ENCODE measurements at places on chromosomes 2 and 18.

- no peak for DNase-seq
Observed at GRCh38 chr2:220811115-220811514, 761.0 kb downstream of the EPHA4 start.

- no peak for DNase-seq
Observed at GRCh38 chr2:234528410-234529148, 31.7 kb upstream of the ARL4C start.

DNA sequence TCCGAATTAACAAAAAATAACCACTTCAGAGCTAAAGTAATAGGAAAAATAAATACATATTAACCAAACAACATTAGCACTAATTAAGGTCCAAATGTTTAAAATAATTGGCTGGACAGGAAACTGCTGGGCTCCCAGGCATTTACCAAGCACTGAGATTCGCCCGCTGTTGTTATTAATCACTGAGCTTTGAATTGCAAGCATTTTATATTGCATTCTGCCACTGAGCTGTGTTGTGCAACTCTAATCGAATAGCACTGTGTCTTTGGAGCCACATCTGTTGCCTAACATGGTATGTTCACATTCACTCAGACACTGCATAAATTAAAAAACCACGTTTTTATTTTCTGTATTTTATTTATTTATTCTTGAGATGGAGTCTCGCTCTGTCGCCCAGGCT, 88.9 kb downstream of the SOWAHC start:
- no peak for DNase-seq

DNA sequence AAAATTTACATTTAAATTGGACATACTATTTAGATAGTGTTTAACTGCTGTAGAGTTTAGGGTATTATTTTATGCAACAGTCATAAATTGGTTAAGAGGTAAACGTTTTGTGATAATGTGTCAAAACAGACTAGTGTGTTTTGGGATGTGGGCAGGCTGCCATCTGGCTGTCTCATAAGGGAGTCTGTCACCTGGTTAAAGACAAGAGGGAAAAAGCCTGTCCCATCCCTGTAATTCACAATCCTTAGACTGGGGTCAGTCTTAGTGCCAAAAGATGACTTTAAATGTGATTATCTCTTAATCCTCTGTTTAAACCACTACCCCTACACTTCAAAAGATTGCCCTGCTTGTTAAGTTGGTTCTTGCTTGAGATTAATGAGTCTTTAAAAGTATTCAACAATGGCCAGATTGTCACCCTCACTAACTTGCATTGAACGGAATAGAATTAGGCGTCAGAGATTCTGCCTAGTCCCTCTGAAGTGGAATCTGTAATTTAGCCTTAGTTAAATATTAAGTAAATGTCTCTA, 59.2 kb downstream of the SGPP2 start:
- no peak for DNase-seq

DNA sequence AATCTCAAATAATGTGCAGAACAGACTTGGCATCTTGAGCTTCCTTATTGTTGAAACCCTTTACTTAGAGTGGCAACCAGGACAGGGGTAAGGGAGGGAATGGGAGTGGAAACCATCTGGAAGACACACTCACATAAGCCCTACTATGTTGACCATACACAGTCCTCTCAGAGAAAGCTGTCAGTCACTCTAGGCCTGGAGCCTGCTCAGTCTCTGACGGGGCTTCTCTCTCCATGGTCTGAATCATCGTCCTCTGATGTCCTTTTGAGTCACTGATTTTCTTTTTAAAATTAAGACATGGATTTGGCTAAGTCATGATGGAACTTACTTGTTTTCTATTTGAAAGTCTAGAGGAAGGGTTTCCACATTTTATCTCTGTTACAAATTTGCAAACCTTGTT, 74.0 kb downstream of the MYO1B start:
- DNase-seq: no peak

GRCh38 chr2:44981714-44982108, 27.5 kb downstream of the SIX2 start:
- peak; percentile 44 for DNase-seq

DNA sequence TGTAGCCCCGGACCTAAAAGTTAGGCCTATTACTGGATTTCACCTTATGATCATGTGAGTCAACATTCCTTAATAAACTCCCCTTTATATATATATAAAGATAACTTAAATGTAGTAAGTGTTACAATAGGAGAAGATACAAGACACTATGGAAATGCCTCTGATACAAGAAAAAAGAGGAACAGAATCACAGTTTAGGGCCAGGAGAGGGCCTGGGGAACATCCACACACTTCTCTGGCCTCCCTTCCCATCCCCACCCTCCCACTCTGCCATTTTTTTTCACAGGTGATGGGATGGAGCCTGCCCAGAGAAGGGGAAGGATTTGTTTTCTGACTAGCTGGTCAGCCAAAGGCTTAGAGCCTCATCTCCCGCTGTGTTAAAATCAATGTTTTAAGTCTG, 6.4 kb downstream of the CDC42EP3 start:
- no peak for DNase-seq

GRCh38 chr2:72325592-72326422, 178.1 kb upstream of the CYP26B1 start:
- DNase-seq: no peak

DNA sequence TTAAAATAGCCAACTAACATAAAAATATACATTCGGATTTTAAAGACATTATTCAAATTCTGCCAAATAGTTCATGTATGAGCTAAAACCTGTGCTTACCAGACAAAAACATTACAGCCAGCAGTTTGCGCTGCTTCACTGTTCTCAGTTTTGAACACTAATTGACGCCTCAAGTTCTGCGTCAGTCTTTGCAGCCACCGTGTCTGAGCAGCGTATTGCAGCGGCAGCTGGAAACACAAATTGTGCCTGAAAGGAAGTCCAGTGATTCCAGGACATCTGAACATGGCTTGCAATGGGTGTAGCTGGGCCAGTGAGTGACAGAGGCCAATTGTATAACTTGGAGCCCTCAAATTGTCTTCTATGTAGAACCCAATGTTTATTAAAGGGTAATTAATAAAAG, 267.6 kb downstream of the TFCP2L1 start:
- DNase-seq: no peak

GRCh38 chr18:7256618-7257425, 25.9 kb downstream of the LRRC30 start:
- no peak for DNase-seq

- DNase-seq: no peak
Observed at GRCh38 chr2:196274387-196274809, 103.0 kb upstream of the STK17B start.

DNA sequence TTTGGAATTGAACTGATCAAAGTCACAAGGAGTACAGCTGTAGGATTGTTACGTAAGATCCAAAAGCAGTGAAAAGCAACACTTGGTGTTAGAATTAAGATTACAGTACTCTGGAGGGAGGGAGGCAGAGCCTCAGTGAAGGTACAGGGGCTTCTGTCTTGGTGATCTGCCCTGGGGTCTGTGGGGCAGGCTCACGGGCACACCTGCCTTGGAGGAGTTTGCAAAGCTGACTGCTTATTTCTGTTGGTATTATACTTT, 114.9 kb downstream of the NCK2 start:
- DNase-seq: no peak

DNA sequence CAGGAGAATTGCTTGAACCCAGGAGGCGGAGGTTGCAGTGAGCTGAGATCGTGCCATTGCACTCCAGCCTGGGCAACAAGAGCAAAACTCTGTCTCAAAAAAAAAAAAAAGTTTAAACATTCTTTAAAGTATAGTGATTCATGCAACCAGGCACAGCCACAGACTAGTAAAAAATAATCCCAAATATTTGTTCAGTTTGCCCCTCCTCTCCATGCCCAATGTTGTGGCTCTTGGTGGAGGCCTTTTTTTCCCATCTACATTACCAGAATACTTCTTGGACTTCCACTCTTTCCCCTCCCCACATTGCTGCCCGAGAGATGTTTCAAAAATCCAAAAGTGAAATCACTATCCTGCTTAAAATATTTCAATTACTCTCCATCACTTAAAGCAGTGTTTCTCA, 5.1 kb upstream of the MALT1 start:
- DNase-seq: no peak

DNA sequence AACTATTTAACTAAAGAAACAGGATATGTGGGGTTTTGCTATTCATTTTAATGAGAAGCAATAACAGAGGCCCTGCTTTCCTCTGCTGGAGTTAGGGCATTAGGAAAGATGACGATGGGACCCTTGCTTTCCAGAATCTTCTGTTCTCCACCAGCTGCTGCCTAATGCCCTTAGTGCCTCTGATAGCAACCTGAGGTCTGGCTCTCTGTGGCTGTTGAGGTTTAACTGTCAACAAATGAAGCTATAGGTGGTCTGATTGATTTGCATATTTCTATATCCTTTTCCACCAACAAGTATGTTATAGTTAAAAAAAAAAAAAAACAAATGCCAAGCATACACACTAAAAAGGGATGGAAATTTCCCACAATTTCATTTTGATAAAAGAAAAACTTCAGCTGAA, 115.1 kb upstream of the NCK2 start:
- DNase-seq: no peak

DNA sequence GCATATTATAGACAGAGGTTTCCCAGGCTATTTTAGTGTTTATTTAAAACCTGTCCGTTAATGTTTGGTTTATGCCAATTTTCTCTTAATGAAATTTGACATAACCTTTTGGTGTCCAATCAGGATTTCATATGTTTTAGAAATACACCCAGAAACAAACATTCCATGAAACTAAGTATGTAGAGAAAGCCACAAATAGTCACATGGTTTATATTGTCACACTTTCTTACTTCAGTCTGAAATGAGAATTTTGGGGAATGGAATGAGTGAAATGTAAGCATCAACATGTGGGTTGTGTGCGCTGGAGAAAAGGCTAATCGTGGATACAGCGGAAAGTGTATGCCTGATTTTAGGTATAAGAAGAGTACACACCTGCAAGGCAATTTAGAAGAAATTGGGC, 277.0 kb upstream of the RAB12 start:
- DNase-seq: no peak

GRCh38 chr2:124319577-124319976, 294.5 kb downstream of the CNTNAP5 start:
- DNase-seq: no peak

DNA sequence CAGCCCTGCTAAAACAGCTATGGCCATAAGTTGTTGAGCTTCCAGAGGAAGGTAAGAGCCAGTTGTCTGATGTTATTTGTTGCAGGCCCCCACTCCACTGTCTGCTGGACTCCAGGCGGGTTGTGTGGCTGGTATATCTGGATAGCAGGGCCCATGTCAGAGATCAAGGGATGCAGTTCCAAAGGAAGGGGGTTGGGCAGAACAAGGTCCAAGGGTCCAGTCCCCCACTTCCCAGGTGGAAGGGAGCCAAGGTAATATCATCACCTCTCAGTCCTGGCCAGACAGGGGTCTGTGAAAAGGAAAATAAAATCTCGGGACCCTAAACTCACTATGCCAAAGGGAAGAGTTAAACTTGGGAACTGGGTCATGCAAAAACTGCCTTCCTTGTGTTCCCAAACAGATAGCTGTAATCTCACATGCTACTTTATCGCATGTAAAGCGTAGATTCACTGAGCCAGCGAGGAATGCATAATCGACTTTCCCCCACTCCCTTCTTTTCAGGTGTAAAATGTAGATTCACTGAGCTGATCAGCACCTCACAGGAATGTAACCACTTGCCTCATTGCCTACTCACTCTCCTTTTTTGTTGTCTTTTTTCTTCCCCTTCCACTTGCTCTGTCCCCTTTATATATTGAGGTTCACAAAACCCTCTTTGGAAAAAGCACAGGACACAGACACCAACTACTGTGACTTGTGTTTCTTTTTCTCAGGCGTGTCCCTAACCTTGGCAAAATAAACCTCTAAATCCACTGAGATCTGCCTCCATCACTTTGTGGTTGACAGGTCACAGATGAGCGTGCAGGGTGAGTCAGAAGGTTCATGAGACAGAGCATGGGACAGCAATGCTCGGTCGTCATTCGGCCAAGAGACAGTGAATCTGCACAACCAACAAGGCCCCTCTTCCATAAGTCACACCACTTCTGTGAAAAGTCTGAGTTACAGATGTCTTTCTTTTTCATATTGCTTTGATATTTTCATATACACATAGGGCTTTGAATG, 255.3 kb upstream of the SIX2 start:
- DNase-seq: no peak

- DNase-seq: no peak
Observed at GRCh38 chr2:236712961-236713673, 143.5 kb downstream of the ACKR3 start.

DNA sequence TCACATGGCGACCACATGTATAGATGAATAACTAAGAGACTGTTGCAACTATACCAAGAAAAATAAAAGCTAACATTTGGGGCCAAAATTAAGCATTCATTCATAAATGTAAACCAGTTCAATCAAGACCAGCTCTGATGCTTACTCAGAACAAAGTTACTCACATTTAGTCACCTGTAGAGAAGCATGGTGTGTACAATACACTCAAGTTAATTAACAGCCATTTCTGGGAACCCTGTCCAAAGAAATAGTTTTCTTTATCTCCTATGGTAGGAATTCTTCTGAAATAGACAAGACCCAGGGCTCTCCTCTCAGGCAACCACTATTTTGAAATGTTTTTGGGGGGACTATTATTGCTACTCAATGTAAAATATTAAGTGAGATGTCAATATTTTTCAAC, 1.6 kb downstream of the SCN3A start:
- DNase-seq: no peak

DNA sequence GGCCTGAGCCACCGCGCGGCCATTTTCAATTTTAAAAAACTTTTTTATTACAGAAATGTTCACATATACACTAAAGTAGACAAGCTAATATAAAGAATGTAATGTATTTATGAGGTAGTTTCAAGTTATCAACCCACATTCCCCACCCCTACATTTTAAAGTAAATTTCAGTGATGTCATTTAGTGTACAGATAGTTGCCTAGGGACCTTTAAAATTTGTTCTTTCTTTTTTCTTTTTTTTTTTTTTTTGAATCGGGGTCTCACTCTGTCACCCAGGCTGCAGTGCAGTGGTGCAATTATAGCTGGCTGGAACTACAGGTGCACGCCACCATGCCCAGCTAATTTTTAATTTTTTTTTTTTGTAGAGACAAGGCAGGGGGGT, 2.6 kb upstream of the LIMS1 start:
- DNase-seq: no peak

DNA sequence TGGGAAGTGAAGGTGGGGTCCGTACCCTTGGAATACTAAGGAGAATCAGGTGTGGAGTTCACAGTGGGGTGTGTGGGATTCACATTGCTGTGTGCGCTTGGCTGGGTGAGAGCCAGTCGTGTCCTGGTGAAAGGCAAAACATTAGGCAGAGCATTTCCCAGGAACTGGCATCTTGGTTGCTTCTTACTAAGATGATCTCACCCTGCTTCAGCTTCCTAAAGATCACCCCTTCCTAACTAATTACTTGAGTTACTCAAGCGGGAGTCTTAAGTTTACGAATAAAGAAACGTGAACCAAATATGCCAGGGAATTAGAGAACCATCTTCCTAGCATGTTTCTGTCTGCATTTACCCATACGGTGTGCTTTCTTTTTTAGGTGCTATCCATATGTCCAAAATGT, 122.9 kb downstream of the NCK2 start:
- no peak for DNase-seq

DNA sequence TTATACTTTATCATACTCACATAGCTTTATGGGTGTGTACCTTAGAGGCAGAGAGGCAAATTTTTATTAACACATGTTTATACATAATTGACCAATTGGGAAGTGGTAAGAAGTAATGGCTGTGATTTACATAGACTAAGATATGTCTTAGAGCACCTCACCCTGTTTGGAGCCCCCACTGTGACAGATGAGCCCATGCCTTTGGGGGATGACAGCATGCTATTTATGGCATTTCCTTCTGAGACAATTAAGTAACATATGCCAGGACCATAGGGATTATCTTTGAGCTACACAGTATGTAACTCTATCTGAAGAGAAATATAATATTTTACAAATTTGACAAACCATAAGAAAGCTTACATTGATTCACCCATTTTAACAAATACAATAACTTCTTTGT, 1655.3 kb upstream of the ACVR2A start:
- no peak for DNase-seq

All from HFF-Myc (cell line).